Muscle of leg (tissue), 16 donors: ENCODE measurements at places on chromosomes 1 and 21.

GRCh38 chr21:26967062-26967913 lies at the start of gene ADAMTS5:
Gene ADAMTS5 (minus strand): TSS chr21:26967088. CDS start chr21:26966391, 697 bp downstream.
- peak; percentile 93 for DNase-seq

- no peak for DNase-seq
Observed at GRCh38 chr1:68128157-68128556, 77.7 kb upstream of the DIRAS3 start.

DNA sequence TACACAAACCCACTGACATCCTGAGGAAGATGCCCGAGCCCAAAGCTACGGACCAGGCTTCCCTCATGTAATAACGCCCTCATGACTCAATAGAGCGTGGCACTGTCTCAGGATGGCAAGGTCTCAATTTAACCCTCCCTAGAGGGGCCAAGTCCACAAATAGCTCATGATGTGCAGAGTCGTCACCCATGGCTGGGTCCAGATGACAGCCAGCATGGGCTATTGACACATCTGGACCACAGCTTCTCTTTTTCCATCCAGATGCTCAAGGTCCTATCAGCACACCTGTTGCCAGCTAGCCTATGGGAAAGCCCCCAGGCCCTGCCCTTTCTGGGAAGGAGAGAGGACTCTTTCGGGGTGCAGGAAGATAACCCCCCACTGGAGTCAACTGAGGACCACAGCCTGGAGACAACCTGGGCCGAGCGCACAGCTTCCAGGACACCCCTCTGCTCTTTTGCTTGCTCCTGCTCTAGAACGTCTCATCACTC lies 2.8 kb downstream of the LAPTM5 start:
- no peak for DNase-seq

GRCh38 chr1:212586206-212587015 lies 22.1 kb upstream of the ATF3 start:
- DNase-seq, result no peak

DNA sequence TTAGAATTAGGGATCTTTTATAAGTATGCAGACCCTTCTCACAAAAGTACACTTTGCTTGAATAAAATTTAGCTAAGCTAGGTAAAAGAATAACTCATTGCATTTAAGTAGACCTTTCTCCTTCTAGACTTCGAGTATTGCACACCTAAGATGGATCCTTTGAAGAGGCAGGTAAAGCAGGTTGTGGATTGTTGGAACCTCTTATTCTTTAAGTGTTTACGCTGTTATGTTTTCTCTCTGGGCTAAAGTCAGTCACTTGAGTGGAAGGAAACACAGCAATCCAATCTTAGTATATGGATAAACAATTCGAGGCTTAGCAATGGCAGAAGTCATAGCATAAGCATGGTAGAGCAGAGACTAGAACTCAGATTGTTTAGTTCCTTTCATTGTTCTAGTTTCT lies 11.4 kb downstream of the MAGI3 start:
- no peak for DNase-seq

GRCh38 chr1:77468949-77469710 lies 187.3 kb downstream of the AK5 start:
- DNase-seq, result no peak

GRCh38 chr1:90840352-90840751 lies 123.2 kb upstream of the BARHL2 start:
- no peak for DNase-seq

DNA sequence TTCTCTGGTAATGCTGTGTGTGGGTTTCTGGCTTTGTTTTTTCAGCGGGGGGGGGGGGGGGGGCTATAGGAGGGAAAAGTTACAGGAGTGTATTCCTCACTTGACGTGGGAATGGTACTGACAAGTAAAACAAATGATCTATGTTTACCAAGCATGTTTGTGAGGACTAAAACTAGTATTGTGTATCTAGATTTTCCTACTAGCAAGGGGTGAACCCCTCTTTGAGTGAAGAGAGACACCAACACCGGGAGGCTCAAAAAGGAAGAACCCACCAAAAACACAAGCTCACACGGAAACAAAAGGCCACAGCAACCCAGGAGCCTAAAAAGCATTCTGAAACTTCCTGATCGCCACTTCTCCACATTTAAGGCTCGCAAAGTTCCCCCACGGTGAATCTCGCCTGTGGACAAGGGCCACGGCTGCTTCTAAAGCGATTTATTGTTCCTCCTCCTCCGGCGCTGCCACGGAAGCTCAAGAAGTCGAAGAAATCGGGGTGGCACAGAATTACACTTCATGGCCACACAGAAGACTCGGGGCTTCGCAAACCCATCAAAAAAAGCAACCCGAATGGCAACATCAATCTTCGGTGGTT lies 703 bp downstream of the PUM1 start:
- peak; percentile 64 for DNase-seq

DNA sequence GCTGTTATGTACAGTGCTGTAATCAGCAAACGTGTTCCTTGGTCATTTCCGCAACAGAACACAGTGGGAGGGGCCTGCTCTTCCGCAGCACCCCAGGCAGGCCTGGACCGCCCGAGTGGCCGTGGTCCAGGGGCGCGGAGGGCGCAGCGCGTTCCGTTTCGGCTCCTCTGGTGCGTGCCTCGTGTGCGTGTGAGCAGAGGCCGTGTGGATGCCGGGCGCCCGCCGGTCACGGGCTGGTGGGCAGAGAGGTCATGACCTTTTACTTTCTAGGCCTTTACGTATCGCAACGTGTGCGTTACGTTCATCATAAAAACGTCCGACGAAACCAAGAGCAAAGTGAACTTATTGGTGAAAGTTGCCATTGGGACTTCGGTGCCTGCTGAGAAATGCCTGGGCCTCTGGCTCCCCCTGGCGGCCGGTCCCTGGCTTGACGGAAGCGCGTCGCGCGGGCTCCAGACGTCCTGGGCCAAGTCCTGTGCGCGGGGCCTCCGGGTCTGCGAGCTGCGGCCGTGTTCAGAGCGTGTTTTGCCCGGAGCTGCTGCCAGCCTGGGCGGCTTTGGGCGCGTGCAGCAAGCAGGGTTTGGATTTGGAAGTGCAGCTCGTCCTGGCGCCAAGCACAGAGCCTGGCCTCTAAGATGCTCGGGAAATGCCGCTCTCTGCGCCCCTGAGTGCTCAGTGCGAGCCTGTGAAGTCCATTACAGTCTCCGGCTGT lies 34.4 kb downstream of the COL18A1 start:
- DNase-seq, result peak; percentile 92

DNA sequence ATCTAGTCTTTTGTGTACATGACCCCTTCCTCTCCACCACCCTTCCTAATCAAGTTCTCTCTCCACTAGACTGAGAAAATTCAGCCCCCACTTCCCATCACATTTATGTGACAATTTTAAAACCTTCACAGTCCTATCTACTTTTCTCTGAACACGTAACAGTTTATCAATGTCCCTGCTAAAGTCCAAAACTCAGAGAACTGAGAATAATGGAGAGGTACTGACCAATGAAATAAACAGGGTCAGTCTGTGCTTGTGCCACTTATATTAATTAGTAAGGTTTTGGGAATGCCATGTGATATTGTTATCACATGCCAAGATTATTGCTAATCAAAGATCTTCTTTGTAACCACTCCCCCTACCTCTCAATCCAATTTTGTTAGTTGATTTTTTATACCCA lies 164.2 kb upstream of the KIAA0040 start:
- no peak for DNase-seq

- no peak for DNase-seq
Observed at GRCh38 chr1:30730346-30731108, 7.1 kb upstream of the MATN1 start.

DNA sequence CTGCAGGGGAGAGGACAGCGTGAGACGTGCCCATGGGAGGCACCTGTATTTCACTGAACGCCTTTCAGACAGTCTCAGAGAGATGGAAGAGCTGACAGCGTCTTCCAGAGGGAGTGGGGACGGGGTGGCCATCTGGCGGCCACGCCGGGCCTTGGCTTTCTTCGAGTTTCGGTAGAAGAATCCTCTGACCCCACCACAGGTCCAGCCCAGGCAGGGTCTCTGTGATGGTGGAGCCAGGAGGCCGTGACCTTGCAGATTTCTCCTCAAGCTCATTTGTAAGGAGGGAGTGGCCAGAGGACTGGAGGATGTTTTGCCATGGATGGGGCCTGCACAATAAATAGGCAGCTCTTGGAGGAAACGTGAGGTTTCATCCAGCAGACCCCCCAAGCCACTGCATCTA lies 47.6 kb upstream of the ADARB1 start:
- DNase-seq, result no peak

GRCh38 chr1:91752324-91752723 lies 133.6 kb downstream of the TGFBR3 start:
- no peak for DNase-seq

GRCh38 chr21:22703521-22703920 lies 1705.3 kb downstream of the NCAM2 start:
- no peak for DNase-seq

DNA sequence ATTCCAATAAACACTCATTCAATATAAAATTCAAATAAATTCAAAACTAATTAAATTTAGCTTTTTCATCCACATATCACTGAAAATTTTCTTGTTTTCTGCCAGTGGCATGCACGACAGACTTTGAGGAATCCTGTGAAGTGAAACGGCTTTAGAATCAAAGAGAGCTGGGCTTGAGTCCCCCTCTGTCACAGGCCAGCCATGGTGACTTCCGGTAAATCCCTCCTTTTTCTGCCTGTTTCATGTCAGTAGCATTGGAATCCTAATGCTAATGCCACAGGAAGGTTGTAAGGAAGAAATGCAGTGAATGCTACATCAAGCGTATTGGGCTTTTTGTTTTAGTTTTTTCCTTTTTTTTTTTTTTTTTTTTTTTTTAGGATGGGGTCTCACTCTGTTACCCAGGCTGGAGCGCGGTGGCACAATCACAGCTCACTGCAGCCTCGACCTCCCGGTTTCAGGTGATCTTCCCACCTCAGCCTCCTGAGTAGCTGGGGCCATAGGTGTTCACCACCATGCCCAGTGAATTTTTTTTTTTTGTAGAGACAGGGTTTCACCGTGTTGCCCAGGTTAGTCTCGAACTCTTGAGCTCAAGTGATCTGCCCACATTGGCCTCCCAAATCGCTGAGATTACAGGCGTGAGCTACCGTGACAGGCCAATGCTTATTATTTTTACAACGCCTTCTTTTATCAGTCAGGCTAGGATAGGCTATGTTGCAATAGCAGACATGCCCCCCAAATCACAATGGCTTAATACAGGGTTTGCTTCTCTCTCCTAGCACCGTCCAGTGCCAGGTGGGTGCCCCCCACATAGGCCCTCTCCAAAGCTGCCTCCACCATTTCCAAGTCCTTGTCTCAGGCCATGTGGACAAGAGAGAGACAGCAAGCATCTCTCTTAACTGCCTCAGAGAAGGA lies 3.6 kb upstream of the MATN1 start:
- DNase-seq, result no peak

GRCh38 chr1:154856544-154856943 lies 13.5 kb downstream of the KCNN3 start:
- no peak for DNase-seq

DNA sequence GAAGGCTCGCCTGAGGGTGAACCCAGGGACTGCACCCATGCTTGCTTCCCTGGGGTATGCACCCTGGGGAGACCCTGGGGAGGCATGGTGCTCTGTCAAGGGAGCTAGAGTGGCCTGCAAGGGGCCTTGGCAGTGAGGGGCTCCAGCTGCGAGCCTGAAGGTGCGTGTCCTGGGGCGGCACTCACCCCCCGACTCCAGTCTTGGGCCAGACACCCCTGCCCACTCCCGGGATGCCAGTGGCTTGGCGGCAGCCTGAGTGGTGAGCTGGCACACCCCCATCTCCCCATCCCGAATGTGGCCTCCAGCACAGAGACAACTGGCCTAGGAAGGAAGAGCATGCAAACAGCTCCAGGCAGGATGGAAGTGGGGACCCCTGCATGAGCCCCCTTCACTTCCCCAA lies 2.6 kb downstream of the SUMO3 start:
- no peak for DNase-seq

- DNase-seq, result no peak
Observed at GRCh38 chr21:42102991-42103390, 31.9 kb downstream of the UMODL1 start.

DNA sequence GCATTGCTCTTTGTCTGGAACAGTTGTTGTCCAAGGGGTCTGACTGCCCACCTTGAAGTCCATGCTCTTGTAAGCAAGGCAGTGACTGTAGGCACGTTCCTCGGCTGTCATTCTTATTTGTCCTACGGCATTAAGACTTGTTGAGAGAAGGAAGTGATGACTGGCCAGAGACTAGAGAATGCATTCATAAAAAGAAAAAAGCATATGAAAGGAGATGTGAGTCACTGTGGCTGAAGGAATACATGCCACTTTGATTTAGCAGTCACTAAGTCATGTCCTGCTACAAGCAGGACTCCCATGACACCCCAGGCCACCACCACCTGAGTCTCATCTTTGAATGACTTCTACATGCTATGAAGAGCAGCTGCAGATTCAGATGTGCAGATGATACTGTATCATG lies 50.5 kb downstream of the CNN3 start:
- no peak for DNase-seq

DNA sequence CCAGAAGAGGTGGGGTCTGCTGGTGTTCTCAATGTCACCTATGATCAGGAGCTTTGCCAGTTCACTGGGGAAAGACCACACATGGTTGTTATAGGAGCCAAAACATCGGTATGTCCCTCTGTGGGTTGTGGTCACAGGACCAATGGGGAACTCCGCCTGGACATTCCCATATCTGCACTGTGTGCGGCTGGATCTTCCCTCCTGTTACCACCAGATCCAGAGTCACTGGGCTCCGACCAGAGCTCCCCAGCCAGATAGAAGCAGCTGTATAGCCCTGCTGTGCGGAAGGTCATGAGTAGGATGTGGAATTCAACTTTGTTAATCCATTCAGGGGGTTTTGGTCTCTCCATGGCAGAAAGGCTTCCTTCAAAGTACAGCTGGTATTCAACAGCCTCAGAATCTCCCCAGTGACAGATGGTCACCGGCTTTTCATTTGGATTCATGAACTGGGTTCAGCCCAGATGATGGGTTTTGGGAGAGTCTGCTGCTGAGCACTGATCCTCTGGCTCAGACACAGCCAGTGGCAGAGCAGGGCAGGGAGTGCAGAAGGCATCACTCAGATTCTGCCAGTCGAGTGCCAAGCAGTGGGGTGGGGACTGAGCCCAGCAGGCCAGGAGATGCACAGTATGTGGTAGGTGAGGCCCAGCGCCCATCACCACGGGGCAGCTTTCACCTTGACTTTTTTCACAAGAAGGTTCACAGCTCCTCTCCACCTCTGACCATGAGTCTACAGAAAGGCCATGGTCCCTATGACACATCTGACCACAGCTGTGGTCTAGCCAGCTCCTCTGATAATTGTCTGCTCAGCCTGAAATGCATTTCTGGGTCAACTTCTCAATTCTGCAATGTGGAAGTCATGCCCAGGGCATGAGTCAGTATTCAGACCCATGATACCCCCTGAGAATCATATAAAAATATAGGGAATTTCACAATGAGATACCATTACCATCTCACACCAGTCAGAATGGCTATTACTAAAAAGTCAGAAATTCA lies 2.9 kb upstream of the SHCBP1L start:
- peak; percentile 36 for DNase-seq

- DNase-seq, result peak; percentile 68
Observed at GRCh38 chr1:44707959-44708831, 22.8 kb downstream of the RNU5D-1 start.
